ENCODE measurements at places on chromosomes 12 and 14. TPM values are rescaled to one million over a fixed set of nuclear protein-coding genes. Genes with fewer than 3 reads are reported as not detected.

The LLPH gene
- 20.8 TPM for total RNA-seq

The SRGAP1 gene
- total RNA-seq, result 12.6 TPM

The PRICKLE1 gene
- 31.4 TPM for total RNA-seq

The CLEC2B gene
- total RNA-seq, result 26.0 TPM

The RD3L gene
- total RNA-seq, result not detected

The ETFBKMT gene
- 6.2 TPM for total RNA-seq

The OR4E2 gene
- total RNA-seq, result not detected

The LGR5 gene
- 1.6 TPM for total RNA-seq

The RNASE2 gene
- 1.0 TPM for total RNA-seq

The NKX2-1 gene
- total RNA-seq, result not detected

The TAS2R8 gene
- total RNA-seq, result not detected

The DHH gene
- total RNA-seq, result 0.72 TPM

The AKAP6 gene
- 5.7 TPM for total RNA-seq

The SMIM41 gene
- total RNA-seq, result 4.0 TPM

The TMPRSS12 gene
- not detected for total RNA-seq

The CTSG gene
- 1.2 TPM for total RNA-seq

The KRT79 gene
- not detected for total RNA-seq

The MAP3K9 gene
- 2.2 TPM for total RNA-seq

The RHEBL1 gene
- total RNA-seq, result 0.18 TPM

The CLMN gene
- 4.4 TPM for total RNA-seq

The RNF212B gene
- not detected for total RNA-seq

The KRT80 gene
- 13.2 TPM for total RNA-seq

The TEAD4 gene
- total RNA-seq, result 12.6 TPM

The RDH5 gene
- total RNA-seq, result 4.2 TPM

The NRXN3 gene
- total RNA-seq, result 6.2 TPM

The HPD gene
- total RNA-seq, result 4.8 TPM

The CLEC14A gene
- 24.6 TPM for total RNA-seq

The SLC17A8 gene
- not detected for total RNA-seq

The KRT2 gene
- total RNA-seq, result not detected

The DTX1 gene
- 1.6 TPM for total RNA-seq

The PPFIA2 gene
- 3.4 TPM for total RNA-seq

The SDR9C7 gene
- total RNA-seq, result not detected

The TPPP2 gene
- total RNA-seq, result 1.4 TPM

The TMPO gene
- total RNA-seq, result 119 TPM

The TPCN1 gene
- 61.1 TPM for total RNA-seq

The ERBB3 gene
- 1.8 TPM for total RNA-seq

The ASCL1 gene
- total RNA-seq, result 0.58 TPM

The ANAPC7 gene
- 35.0 TPM for total RNA-seq

The CLEC7A gene
- 3.6 TPM for total RNA-seq

The DCAF4 gene
- 31.1 TPM for total RNA-seq

The RFX4 gene
- not detected for total RNA-seq

The DLK1 gene
- 1,418 TPM for total RNA-seq

The B4GALNT3 gene
- 1.9 TPM for total RNA-seq

The AKAP3 gene
- 1.4 TPM for total RNA-seq

The GLIPR1L2 gene
- 1.4 TPM for total RNA-seq

The ESPL1 gene
- total RNA-seq, result 0.87 TPM

The PPP1R36 gene
- total RNA-seq, result 0.27 TPM

The TAS2R42 gene
- not detected for total RNA-seq

The TAS2R7 gene
- not detected for total RNA-seq

The IFI27L2 gene
- 58.2 TPM for total RNA-seq

The TRIM9 gene
- 2.8 TPM for total RNA-seq

The CCDC196 gene
- not detected for total RNA-seq

The EIF2S3B gene
- 0.81 TPM for total RNA-seq

The KRT73 gene
- total RNA-seq, result not detected

The GLT8D2 gene
- total RNA-seq, result 32.9 TPM

The ZC2HC1C gene
- total RNA-seq, result 0.66 TPM

The KRT74 gene
- not detected for total RNA-seq

The HOXC11 gene
- total RNA-seq, result not detected

The KRT4 gene
- total RNA-seq, result not detected

Measured in ovary (tissue), 10 donors.